ENCODE measurements at places on chromosomes 2 and 18.

- DNase-seq = no peak
These were observed 250.9 kb downstream of the PIEZO2 start for GRCh38 chr18:10898417-10898974.

DNA sequence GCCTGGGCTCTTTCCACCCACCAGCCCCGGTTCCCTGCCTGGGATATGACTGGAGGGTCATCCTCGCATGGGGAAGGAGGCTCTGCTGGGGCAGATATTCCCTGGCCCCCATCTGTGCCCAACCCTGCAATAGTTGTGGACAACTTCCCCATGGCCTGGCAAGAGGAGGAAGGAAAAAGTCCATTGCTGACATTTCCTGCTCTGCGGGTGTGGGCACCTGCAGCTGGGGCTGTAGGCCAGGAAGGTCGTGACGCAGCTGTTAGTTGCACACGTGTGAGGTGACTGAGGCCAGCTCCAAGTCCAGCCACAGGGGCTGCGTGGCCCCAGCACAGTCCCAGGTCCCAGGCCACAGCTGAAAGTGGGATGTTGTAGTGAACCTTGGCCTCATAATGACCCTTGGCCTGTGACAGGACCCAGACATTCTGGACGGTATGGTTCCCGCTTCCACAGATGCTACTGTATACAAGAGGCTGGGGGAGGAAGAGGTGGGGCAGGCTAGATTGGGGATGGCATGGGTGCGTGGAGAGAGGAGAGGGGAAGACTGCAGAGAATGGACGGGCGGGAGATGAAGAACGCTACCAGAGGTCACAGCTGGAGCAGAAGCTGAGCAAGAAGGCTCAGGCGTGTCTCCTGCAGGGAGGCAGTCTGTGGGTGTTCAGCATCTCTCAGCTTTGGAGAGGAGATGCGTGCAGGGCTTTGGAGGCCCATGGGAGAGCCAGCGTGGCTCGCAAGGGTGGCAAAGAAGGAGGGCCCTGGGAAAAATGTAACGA lies 22.1 kb downstream of the OTOF start:
- no peak for DNase-seq

DNA sequence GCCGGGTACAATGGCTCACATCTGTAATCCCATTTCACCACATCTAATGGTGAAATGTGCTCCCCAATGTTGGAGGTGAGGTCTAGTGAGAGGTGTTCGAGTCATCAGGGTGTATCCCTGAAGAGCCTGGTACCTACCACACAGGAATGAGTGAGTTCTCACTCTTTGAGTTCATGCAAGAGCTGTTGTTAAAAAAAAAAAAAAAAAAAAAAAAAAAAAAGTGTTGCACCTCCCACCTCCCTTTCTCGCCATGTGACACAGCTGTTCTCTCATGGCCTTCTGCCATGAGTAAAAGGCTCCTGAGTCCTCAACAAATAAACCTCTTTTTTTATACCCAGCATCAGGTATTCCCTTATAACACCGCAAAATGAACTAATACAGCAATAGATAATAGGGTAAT lies 106.3 kb downstream of the C2orf74 start:
- DNase-seq = no peak

- no peak for DNase-seq
These were observed 1675.9 kb upstream of the CELF4 start for GRCh38 chr18:39241534-39241933.

GRCh38 chr2:144374163-144374661 lies 145.7 kb downstream of the ZEB2 start:
- no peak for DNase-seq

DNA sequence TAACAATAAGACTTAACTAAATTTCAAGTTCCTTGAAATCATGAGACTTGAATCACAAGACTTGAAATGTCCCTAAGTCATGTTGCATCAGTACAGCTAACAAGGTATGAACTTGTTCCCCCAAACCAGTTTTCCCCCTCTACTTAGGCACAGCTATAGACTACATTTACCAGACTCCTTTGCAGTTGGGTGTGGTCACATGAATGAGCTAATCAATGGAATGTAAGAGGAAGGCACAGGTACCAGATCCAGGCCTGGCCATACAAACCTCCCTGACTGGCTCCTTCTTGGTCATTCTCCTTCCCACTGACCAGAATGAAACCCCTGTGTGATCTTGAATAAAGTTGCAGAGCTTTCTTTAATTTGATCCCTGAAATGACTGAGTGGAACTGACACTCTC lies 77.8 kb downstream of the DNER start:
- DNase-seq = no peak

Data from activated naive CD8-positive, alpha-beta T cell treated with anti-CD3 and anti-CD28 coated beads, Interleukin-2, amount 10 ng/mL, durations not matched to agents 7 days and 5 days (primary cell).